ENCODE measurements at places on chromosomes 7 and 10.

GRCh38 chr10:80501913-80502521 lies 35.7 kb upstream of the SH2D4B start:
- DNase-seq = no peak

- DNase-seq = peak; percentile 45
Observed at GRCh38 chr10:44994752-44995530, 5.8 kb upstream of the ZNF22 start.

DNA sequence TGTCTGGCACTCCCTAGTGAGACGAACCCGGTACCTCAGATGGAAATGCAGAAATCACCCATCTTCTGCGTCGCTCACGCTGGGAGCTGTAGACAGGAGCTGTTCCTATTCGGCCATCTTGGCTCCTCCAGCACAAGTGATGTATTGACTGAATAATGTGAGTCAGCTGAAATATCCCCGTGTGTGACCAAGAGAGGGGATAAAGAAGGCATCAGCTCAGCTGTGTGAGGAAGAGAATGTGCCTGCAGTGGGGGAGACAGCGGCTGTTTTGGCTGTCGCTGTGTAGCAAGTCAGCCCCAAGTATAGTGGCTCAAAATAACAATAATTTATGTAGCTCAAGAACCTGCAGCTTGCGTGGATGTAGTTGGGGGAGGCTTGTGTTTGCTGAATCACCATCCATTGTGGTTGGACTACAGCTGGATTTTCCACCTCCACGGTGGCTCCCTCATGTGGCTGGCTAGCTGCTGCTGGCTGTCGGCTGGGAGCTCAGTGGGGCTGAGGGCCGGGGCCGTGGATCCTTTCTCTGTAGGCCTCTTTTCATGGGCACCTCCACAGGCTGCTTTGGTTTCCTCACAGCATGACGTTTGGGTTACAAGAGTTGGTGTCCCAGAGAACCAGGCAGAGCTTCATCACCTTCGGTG lies 434.5 kb downstream of the CCSER2 start:
- no peak for DNase-seq

GRCh38 chr10:97228130-97228774 lies 42.5 kb upstream of the SLIT1 start:
- DNase-seq = no peak

DNA sequence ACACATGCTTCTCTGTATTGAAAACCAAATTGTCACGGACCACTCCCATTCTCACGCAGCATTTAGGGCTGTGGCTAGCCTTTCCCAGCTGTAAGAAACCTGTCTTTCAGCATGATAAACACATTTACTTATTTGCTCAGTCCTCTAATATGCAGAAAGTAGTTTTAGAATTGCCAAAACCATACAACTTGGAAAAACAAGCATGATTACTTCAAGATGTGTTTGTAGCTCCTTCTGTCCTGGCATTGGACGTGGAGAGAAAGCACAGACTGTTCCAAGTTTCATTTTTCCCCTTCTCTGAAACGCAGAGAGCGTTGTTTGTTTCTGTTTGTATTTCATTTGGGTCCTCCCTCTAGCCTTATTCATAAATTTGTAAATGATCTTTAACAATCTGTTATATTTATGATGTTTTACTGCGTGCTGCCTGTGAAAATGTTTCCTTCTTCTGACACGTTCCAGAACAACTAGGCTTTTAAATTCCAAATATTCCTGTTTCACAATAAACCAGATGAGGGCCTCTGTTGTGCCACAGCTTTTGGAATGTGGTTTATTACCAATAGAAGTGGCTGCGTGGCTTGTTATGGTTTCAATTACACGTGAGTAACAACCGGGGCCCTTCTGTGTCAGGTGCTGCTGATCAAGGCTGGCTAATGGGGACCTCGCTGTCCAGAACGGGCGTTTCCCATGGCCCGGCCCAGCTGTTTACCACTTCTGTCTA lies 26.1 kb downstream of the MNX1 start:
- DNase-seq = no peak

GRCh38 chr7:85341973-85342372 lies 155.1 kb upstream of the SEMA3D start:
- DNase-seq = no peak

DNA sequence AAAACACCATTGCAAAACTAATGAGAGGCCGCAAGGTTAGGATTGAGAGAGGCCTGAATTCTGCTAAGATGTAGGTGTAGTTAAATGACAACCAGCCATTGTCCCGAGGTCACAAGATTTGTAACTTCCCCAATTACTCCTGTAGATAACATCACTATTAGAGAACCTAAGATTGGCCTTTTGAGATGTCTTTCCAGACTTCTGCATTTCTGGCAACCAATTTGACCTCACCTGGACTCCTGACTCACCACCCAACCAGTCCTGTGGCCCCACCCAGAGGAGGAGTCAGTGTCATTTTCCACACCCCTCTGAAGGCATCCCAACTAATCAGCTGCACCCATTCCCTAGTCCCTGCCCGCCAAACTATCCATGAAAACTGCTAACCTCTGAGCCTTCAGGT lies 115.7 kb downstream of the PRKAG2 start:
- no peak for DNase-seq

- no peak for DNase-seq
Observed at GRCh38 chr10:7354330-7355047, 56.3 kb downstream of the SFMBT2 start.

DNA sequence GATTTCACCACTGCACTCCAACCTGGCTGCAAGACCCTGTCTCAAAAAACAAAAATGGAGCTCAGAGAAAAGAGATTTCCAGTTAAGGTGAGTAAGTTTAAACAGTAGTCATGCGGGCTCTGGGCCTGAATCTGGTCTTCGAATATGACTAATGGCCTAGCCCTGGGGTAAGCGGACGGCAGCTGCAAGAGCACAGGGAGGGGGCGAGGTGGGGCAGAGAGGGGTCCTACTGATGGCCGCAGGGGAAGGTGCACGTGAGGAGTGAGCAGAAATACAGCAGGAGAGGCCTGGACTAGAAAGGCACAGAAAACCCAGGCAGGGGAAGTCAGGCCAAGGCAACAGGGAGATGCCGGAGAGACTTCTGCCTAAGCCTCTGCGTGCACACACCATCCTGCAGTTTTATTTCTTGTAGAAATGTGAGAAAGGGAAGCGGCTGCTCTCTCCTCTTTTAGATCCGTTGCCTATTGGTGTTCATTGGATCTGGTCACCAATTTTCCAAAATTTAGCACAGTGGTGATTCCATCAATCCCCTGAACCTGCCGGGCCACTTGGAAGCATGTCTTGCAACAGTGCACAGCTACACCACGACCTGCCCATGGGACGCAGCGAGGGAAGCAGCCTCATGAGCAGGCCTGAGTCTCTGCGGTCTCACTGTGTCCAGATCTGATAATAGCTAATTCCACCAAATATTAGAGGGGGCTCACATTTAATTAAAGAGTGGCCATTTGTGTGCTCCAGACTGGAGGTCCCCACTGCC lies 139.0 kb downstream of the PAXIP1 start:
- no peak for DNase-seq

DNA sequence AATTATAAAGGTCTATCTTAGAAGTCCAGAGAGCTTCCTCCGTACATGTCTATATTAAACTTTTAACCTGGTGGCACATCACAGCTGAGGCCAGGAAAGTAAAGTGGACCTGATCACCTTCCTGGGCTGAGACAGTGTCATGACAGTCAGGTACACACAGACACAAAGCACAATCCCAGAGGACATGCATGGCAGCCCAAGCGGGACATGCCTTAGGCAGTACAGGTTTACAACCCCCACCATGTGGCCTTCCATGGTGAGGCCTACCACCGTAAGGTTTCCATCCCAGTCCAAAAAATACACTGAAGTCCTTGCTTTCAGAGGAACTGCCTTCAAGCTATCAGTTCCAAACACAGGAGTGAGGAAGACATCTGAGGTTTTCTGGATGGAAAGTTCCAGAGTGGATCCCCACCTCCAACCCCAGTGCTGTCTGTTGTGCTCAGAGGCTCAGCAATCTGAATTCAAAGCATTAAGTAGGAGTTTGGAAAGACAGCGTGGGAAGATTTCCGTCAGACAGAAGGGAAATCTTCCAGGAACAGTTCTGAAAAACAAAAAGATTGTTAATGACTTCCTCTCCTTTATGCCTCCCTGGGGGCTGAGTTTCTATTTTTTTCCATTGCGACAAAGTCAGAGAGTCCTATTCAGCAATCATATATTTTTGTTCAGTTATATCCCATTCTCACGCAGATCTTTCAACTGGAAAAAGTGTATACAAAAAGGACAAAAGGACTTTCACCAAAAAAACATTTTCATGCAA lies 20.1 kb downstream of the IFIT3 start:
- no peak for DNase-seq

DNA sequence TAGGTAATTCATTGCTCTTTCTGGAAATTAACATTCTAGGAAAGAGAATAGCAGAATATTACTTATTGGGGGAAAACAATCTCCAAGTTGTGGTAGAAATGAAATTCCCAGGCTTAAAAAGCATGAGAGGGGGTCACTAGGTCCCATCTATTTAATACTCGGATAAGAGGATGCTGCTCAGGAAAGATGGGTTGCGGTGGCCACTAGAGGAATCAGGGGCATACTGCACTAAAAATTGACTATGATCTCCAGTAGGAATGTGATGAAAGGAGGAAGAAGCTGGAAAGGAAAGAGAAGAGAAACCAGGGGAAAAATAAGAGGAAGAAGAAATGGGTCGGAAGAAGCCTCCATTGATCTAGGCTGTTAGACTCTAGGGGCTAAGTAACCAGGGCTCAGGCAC lies 192.8 kb downstream of the GPAM start:
- no peak for DNase-seq

- peak; percentile 75 for DNase-seq
Observed at GRCh38 chr10:3932597-3933375, 147.8 kb upstream of the KLF6 start.

DNA sequence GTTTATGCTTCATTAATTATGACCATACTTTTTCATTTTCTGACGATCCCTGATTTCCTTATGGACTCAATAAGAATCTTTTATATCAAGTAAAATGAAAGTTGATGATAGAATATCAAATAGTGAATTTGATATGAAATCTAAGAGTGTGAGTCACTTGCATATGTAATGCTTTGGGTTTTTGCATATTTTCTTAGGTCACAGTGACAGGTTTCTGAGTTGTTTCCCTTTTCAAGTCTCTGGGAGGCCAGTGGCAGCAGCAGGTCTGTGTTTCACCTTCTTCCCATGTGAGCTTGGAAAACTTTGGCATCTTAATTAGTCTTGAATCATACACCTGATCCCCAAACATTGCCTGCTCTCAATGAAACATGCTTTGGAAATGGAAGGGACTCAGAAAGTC lies 34.7 kb upstream of the GJD4 start:
- DNase-seq = no peak

DNA sequence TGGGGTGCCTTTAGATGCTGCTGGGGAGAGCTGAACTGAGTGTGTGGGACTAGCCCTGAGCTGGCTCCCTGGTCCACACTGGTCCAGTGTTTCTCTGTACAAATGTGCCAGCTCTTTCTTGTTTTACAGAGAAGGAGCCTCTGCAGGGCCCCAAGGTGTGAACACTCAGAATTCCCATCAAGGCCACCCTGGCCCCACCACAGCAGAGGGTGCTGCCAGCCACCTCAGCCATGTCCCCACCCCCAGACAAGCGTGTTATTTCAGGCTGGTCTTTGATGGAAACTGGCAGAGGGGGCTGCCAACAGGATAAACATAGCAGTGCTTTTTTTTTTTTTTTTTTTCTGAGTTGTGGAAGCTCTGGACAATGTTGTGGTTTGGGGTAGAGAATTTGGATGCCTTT lies 68.5 kb upstream of the LRRC18 start:
- DNase-seq = no peak

DNA sequence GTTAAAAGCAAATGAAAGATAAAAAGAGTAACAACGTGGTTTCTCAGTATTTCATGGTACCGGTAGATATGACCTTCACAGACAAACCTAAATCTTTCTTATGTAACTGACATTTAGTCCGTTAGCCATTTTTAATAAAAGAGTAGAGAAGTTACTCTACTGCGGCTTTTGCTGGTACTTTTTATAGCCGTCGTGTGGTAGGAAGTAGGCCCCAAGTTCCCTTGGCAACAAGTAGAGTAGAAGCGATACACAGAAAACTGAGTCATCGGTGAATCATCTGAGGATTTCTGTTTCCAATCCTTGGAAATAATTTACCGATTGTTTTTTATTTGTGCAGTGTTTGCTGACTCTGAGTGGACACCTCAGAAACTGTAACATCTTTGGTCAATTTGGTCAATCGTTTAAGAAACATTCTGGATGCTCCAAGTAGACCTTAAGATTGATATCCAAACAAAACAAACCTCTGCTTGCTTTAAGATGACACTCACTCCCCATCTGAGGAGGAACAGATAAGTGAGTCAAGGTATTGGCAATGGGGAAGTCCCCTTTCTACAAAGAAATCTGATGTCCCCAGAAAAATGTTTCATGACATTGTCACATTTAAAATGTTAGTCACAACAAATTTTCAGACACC lies 63.9 kb upstream of the AHR start:
- DNase-seq = peak; percentile 91

DNA sequence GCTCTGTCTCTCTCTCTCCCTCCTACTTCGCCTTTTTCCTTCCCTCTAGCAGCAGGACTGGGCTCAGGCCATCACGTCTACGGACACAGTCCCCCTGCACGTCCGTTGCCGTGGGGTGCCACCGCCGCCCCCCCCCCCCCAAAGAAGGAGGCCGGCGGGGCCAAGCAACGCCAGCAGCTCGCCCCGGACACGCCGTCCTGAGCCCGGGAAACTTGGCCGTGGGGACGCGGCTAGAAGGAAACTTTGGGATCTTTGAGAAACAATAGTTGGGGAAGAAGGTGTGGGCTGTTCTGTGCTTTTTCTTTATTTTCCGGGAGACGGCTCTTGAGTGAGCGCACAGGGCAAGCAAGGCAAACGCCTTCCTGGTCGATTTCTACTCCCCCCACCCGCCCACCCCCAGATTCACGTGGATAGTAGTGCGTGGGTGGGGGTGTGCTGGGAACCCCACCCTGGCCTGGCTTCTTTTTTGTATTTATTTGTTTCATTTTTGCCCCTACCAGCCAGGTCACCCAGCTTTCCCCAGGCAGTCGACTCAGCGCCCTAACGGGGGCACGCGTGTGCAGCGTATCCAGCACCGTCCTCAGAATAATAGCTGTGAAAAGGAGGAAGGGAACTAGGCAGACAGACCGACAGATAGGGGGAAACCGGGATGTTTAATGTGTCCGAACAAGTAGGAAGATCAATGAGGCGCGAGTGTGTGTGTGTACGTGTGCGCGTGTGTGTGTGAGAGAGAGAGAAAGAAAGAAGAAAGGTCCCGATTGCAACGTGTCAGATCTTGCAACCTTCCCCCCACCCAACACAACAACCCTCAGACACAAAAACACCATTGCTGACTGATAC lies 1.4 kb downstream of the MXI1 start:
- peak; percentile 80 for DNase-seq
